ENCODE measurements at places on chromosomes 12 and 14.

GRCh38 chr14:54577977-54578376 is 11.0 kb downstream of the SAMD4A start:
- DNase-seq = no peak

DNA sequence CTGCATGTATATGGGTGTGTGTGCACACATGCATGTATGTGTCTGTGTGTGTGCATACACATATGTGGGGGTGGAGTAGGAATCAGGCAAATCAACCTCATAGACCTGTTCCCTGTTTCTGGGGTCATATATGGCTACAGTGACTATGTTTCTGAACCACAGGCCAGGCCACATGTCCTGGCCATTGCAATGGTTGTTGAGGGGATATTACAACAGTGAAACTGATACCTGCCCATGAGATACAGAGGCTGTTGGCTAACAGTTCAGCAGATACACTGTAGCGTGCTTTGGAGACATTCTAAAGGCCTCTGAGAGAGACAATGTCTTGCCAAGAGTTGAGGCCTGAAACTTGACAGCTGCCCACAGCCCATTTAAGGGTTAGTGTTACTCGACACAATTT is 47.3 kb upstream of the FOS start:
- DNase-seq = no peak

DNA sequence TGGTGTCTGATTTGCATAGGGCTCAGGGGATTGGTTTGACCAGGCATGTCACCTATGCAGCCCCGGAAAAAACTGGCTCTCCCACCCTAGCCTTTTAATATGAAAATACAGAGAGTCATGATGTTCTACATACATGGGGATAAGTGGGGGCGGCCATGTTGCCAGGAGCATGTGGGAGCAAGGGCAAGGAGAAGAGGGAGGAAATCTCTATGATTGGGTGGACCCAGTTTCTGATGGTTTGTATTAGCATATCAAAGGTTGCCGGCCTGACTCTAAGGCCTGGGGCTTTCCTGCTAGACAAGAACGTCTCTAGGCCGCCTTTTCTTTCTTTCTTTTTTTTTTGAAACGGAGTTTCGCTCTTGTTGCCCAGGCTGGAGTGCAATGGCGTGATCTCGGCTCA is 123.4 kb upstream of the CPSF6 start:
- no peak for DNase-seq

- no peak for DNase-seq
Observed at GRCh38 chr14:51211149-51211548, 28.9 kb upstream of the TMX1 start.

Measured in stimulated activated CD8-positive, alpha-beta memory T cell treated with anti-CD3 and anti-CD28 coated beads, Interleukin-2, amount 100 ng/mL, for 48 hours (primary cell).